H9 (cell line): ENCODE measurements at places on chromosomes 12 and 14. TPM values are rescaled to one million over a fixed set of nuclear protein-coding genes. Genes with fewer than 3 reads are reported as not detected.

GRCh38 chr12:13100882-13101769, 2.3 kb downstream of the GSG1 start:
- no peaks in the 10 kb centered on the region for H3K36me3 ChIP-seq
- peaks cover 9% of the 10 kb centered on the region; the same call in 1 of the 2 replicates for H3K4me1 ChIP-seq
- H3K27me3 ChIP-seq = no peaks in the 10 kb centered on the region
- H3K4me3 ChIP-seq = peak overlapping the region; percentile 81
- no peak overlapping the region for H3K27ac ChIP-seq
- peak; percentile 95 for DNase-seq

- H3K4me3 ChIP-seq = no peak overlapping the region
- DNase-seq = no peak
- H3K36me3 ChIP-seq = no peaks in the 10 kb centered on the region
Measured at GRCh38 chr12:63862187-63862968, 17.9 kb downstream of the SRGAP1 start.

DNA sequence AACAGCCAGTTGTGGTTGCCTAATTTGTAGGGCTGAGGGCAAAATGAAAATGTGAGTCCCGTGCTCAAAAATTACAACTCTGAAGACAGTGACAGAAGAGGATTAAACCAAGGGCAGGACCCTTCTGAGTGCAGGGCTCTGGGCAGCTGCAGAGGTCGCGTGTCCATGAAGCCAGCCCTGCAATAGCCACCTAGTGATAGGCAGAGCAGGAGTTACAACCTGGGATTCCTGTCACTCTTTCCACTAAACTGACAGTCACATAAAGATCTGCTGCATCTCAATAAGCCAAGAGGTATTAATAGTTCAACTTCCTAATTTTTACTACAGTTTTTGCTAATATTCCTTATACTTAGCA, 94.1 kb downstream of the SLC2A13 start:
- H3K27ac ChIP-seq = no peak overlapping the region
- H3K4me1 ChIP-seq = no peaks in the 10 kb centered on the region; the same call in 1 of the 2 replicates
- no peaks in the 10 kb centered on the region for H3K36me3 ChIP-seq
- H3K4me3 ChIP-seq = no peak overlapping the region
- DNase-seq = no peak
- no peaks in the 10 kb centered on the region for H3K27me3 ChIP-seq

- H3K27ac ChIP-seq = no peak overlapping the region
- H3K4me3 ChIP-seq = no peak overlapping the region
- no peaks in the 10 kb centered on the region for H3K27me3 ChIP-seq
- H3K36me3 ChIP-seq = no peaks in the 10 kb centered on the region
Measured at GRCh38 chr14:81144824-81145603, 75.7 kb downstream of the GTF2A1 start.

GRCh38 chr14:19878029-19878642, 3.2 kb downstream of the OR4K2 start:
- H3K27ac ChIP-seq = no peak overlapping the region
- H3K4me3 ChIP-seq = no peak overlapping the region
- no peak for DNase-seq
- peaks cover 9% of the 10 kb centered on the region for H3K36me3 ChIP-seq

GRCh38 chr12:131773582-131774221, 54.5 kb upstream of the MMP17 start:
- H3K27ac ChIP-seq = no peak overlapping the region
- H3K4me3 ChIP-seq = no peak overlapping the region
- H3K4me1 ChIP-seq = peaks cover 12% of the 10 kb centered on the region; the same call in 1 of the 2 replicates
- no peaks in the 10 kb centered on the region for H3K27me3 ChIP-seq
- peaks cover 60% of the 10 kb centered on the region for H3K36me3 ChIP-seq
- peak; percentile 81 for DNase-seq

DNA sequence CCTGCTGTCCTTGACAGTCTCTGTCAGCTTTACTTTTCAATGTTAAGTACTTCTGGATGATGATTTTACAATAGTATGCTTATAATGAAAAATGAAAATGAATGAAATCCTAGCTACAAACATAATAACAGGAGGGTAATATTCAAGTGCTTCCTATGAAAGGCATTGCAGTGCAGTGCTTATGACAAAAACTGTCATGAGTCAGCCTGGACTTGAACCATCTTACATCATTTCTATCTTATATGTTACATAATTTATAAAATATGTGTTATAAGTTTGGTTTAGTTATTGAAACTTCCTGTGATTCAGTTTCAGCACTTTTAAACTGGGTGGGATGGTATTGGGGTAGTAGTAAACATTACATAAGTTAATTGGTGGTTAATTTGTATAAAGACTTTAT, 451.7 kb downstream of the TMEM117 start:
- H3K36me3 ChIP-seq = no peaks in the 10 kb centered on the region
- no peak for DNase-seq
- no peaks in the 10 kb centered on the region for H3K4me1 ChIP-seq
- H3K27me3 ChIP-seq = no peaks in the 10 kb centered on the region
- no peak overlapping the region for H3K27ac ChIP-seq
- no peak overlapping the region for H3K4me3 ChIP-seq

GRCh38 chr12:2924019-2924418, 33.3 kb downstream of the TULP3 start:
- peaks cover 5% of the 10 kb centered on the region; the same call in 1 of the 2 replicates for H3K4me1 ChIP-seq
- peaks cover 6% of the 10 kb centered on the region; the same call in 2 of the 3 replicates for H3K36me3 ChIP-seq
- no peak for DNase-seq
- H3K4me3 ChIP-seq = no peak overlapping the region
- no peak overlapping the region for H3K27ac ChIP-seq

- no peak within 1 kb of the TSS for H3K27ac ChIP-seq
- H3K27me3 ChIP-seq = no peaks in the 10 kb centered on the region
- peak within 1 kb of the TSS; percentile 80 for H3K4me3 ChIP-seq
- peak; percentile 100 for DNase-seq
Measured at GRCh38 chr14:24171422-24172260, at the start of gene REC8. REC8 (plus strand) TSS chr14:24172080; CDS start chr14:24172553, 473 bp downstream.

DNA sequence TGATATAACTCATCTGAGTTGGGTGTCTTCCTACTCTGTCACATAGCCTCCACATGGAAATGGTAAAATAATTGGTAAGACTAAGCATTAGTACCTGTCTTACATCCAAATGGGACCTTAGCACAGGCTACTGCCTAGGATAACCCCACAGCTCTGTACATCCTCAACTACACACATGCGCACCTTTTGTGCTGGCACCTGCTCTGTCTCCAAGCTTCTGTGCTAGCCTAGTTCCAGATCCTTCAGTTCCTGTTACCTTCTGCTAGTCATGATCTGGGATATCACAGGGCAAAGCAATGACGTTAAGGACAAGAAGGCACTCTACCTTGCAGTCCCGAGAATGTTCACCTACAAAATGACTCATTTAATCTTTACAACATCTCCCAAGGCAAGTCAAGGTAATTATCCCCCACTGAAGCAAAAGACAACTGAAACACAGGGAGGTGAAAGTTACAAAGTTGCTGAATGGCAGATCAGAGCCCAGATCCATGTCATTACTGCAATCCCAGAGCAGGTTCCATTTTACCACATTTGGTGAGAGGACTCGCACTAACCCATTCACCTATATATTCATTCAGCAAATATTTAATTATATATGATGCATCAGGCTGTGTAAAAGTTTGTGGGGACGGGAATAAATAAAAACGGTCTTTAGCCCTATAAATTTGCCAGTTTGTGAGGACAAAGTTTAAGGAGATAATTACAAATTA, 61.7 kb downstream of the PPM1H start:
- no peaks in the 10 kb centered on the region for H3K27me3 ChIP-seq
- H3K4me1 ChIP-seq = no peaks in the 10 kb centered on the region; the same call in 1 of the 2 replicates
- DNase-seq = no peak

DNA sequence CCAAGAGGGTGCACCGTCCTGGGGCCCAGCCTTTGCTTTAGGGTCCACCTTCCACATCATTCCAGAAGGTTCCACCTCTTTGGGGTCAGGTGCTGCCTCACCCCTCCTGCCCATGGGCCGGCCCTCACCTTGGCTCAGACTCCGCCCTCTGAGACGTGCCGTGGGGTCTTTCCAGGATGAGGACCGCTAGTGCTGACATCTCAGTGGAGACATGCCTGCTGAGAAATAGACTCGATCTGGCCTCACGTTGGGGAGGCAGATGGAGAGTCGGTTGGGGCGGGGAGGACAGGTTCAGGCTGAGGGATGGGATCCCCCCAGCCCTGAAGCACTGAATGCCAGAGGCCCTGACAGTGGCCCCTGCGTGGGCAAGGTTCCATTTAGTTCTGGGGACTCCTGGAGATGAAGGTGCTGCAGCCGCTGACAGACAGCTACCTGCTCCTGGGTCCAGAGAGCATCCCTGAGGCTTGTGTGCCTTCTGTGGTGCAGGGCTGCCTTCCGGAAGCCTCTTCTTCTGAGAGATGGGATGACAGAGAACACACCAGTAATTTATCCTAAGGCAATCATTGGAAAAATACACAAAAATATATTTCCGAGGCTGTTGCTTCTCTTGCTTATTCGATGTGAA, 185.3 kb downstream of the KIF26A start:
- peak; percentile 14 for DNase-seq
- no peak overlapping the region for H3K4me3 ChIP-seq
- no peaks in the 10 kb centered on the region for H3K36me3 ChIP-seq
- H3K4me1 ChIP-seq = no peaks in the 10 kb centered on the region
- H3K27ac ChIP-seq = no peak overlapping the region

GRCh38 chr12:2877953-2878732, 1.1 kb downstream of the RHNO1 start:
- no peak overlapping the region for H3K27ac ChIP-seq
- peaks cover 24% of the 10 kb centered on the region for H3K36me3 ChIP-seq
- H3K4me3 ChIP-seq = peak overlapping the region; percentile 94
- DNase-seq = peak; percentile 44

DNA sequence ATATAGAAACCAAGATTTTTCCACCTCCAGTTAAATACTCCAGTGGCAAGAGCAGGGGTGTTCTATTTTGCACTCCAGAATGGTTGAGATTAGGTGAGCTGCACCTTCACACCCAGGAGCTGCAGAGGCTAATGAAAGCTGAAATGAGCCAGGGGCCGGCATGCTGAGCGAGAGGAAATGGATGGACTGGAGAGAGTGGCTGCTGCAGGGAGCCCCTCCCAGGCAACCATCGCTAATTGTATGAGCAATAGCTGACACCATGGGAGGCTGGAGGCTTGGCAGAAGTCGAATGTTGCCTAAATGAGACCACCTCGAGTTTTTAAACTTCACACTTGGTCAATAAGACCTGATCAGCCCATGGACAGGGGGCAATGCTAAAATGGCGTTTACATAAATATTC, 301.8 kb upstream of the TMPO start:
- peak; percentile 64 for DNase-seq
- peaks cover 1% of the 10 kb centered on the region; the same call in 1 of the 2 replicates for H3K4me1 ChIP-seq
- no peak overlapping the region for H3K4me3 ChIP-seq
- H3K36me3 ChIP-seq = no peaks in the 10 kb centered on the region
- H3K27me3 ChIP-seq = no peaks in the 10 kb centered on the region

- H3K27ac ChIP-seq = no peak overlapping the region
- H3K4me3 ChIP-seq = no peak overlapping the region
- no peaks in the 10 kb centered on the region for H3K4me1 ChIP-seq
- no peak for DNase-seq
Measured at GRCh38 chr14:48580692-48581091, 905.3 kb upstream of the MDGA2 start.

DNA sequence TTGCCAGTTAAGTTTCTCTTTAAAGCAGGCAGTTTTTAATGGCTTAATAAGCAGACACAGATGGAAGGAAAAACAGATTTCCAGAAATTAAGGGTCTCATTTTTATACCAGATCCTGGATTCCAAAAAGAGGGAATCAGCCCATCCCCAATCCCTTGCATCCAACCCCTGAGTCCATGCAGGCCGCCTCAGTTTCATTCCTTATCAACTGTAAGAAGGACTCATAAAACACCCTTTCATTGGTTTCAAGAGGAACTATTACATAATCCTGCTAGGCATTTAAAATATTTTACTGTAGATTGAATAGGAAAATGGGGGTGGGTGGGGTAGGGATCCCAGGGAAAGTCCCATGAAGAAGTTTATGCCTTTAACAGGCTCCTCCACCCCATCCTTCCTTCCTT, 9.4 kb downstream of the CCDC184 start:
- H3K36me3 ChIP-seq = no peaks in the 10 kb centered on the region
- H3K4me3 ChIP-seq = no peak overlapping the region
- no peak for DNase-seq
- no peak overlapping the region for H3K27ac ChIP-seq
- no peaks in the 10 kb centered on the region for H3K4me1 ChIP-seq
- no peaks in the 10 kb centered on the region for H3K27me3 ChIP-seq

- peaks cover 87% of the 10 kb centered on the region for H3K27me3 ChIP-seq
- no peak overlapping the region for H3K27ac ChIP-seq
- H3K36me3 ChIP-seq = no peaks in the 10 kb centered on the region; the same call in 1 of the 3 replicates
- no peak overlapping the region for H3K4me3 ChIP-seq
- no peaks in the 10 kb centered on the region for H3K4me1 ChIP-seq
- no peak for DNase-seq
Measured at GRCh38 chr12:102954134-102954533, 3.3 kb upstream of the ASCL1 start.

DNA sequence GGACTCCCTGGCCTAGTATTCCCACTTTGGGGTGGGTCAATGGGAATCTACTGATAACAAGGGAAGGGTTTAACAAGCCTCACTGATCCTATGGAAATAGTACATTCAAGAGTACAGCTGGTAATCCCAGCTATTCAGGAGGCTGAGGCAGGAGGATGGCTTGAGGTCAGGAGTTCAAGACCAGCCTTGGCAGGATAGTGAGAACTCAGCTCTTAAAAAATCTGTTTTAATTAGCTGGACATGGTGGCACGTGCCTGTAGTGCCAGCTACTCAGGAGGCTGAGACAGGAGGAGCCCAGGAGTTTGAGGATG, 4.5 kb downstream of the POMT2 start:
- no peak for DNase-seq
- no peak overlapping the region; the same call in 2 of the 3 replicates for H3K4me3 ChIP-seq
- H3K27ac ChIP-seq = no peak overlapping the region

- H3K4me1 ChIP-seq = peaks cover 4% of the 10 kb centered on the region; the same call in 1 of the 2 replicates
- no peak for DNase-seq
- H3K4me3 ChIP-seq = no peak overlapping the region
- peaks cover 2% of the 10 kb centered on the region; the same call in 1 of the 3 replicates for H3K36me3 ChIP-seq
Measured at GRCh38 chr14:71610149-71610548, 322.1 kb upstream of the RGS6 start.

DNA sequence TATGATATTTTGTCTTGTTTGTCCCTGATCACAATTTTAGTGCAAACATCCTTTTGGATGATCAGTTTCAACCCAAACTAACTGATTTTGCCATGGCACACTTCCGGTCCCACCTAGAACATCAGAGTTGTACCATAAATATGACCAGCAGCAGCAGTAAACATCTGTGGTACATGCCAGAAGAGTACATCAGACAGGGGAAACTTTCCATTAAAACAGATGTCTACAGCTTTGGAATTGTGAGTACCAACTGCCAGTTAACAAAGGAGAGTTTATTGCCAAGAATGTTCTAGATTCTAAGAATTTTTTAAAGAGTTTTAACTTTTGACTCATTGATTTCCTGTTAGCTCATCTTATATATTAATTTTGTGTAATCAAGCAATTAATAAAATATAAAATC, 55.4 kb downstream of the IRAK3 start:
- no peaks in the 10 kb centered on the region for H3K36me3 ChIP-seq
- no peaks in the 10 kb centered on the region for H3K27me3 ChIP-seq
- no peak overlapping the region for H3K4me3 ChIP-seq

The RNASE2 gene
- total RNA-seq = not detected in 2 replicates

The PPP1R13B gene
- 6.0 and 8.5 TPM in 2 replicates for total RNA-seq

The SLC6A15 gene
- total RNA-seq = 12.9 and 16.7 TPM in 2 replicates

The ANKRD33 gene
- 0.61 and 0.81 TPM in 2 replicates for total RNA-seq

The AP1G2 gene
- total RNA-seq = 107 and 121 TPM in 2 replicates

The MAPKAPK5 gene
- total RNA-seq = 80.7 and 85.7 TPM in 2 replicates

The BEGAIN gene
- total RNA-seq = 2.6 and 2.7 TPM in 2 replicates

The RNASE3 gene
- not detected in 2 replicates for total RNA-seq

The MIP gene
- 0.17 TPM in 1 of 2 replicates, not detected in the other for total RNA-seq

The ADAM20 gene
- 0.24 and 0.28 TPM in 2 replicates for total RNA-seq
